ENCODE measurements at places on chromosomes 6 and 20.

DNA sequence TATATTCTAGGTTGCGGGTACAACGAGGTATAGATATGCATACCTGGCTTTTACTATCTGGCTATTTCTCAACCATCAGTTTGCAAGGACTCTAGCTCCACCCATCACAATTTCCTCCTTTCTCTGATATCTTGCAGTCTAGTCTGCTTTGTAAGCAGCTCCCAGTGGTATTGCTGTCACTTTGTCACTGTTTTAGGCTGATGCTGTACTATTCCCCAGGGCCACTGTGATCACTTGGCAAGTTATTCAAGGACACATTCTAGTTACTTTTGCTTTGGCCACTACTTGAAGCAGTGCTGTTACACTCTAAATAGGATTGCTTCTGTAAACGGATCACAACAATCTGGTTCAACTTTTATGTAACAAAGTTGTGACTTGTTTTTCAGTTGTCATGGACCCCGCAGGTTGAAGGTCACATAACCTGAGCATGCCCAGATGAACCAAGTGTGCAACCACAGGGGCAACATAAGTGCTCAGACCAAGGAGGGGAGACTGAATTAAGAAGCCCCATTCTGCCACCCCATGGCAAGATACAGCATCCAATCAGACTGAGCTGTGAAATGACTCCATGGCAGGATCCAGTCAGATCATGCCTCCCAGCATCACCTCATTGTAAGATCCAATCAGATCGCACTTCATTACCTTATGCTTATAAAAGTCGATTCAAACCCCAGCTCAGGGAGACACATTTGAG, 588.4 kb upstream of the CITED2 start:
- no peak for DNase-seq

- DNase-seq = no peak
Observed at GRCh38 chr20:9256393-9256792, 187.5 kb downstream of the PLCB4 start.

DNA sequence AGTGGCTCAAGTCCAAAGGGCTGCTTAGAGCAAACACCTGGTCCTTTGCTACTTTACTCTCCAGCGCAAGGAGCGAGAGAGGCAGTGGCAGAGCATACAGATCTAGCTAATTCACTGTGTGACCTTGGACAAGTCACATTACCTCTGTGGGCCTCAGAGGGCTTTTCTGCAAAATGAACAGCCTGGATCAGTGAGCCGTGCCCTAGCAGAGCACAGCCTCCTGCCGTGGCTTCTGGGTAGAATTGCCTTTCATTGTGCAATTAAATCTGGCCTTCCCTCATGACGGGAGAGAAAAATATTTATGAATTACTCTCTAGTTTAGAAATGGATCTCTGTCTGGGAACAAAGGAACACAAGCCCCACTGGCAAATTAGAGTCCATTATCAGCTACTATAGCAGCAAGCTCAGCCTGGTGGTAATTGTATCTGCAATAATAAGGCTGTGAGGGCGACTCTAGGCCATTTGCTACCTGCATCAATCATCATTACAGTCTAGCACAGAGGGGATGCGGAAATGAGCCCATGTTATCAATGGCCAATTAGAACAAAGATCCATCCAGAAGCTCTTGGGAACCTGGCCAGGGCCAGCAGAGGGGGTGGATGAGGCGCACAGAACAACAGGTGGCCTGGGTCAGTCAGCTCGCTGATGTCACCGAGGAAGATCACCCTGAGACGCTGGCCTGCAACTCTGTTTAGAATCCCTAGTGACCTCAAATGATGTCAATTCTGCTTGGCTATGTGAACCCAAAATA, 114.2 kb upstream of the LY86 start:
- DNase-seq = no peak

DNA sequence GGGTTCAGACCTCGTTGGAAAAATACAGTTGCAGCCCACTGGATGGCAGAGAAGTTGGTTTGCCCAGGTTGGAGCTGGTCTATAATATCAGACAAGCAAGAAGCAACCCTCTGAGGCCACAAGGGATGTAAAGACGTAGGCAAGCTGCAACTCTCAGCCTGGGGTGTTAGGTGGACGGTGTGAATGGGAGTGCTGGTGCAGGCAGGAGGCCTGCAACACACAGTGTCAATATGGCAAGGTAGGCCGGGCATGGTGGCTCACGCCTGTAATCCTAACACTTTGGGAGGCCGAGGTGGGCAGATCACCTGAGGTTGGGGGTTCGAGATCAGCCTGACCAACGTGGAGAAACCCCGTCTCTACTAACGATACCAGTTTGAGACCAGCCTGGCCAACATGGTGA, 10.5 kb downstream of the VPS16 start:
- no peak for DNase-seq

GRCh38 chr6:45436544-45437438, 59.1 kb upstream of the SUPT3H start:
- DNase-seq = no peak

GRCh38 chr6:104710543-104711335, 149.0 kb downstream of the HACE1 start:
- DNase-seq = no peak

DNA sequence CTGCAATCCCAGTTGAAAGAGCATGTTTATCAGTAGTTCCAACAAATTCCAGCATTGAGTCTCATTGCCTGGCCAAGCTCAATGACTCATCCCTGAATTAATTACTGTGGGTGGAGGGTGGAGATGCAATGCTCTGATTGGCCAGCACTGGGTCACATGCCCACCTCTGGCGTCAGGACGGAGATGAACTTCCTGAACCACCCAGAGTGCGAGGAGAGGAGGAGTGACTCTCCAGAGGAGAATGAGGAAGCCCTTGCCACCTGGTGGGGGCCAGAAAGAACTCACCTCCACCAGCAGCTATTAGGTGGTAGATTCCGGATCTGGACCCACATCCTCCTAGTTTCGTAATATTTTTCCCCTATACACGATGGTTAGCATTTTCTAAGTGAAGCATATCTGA, 283.9 kb downstream of the TBC1D7 start:
- DNase-seq = no peak

GRCh38 chr6:67391955-67392354, 1243.1 kb upstream of the ADGRB3 start:
- no peak for DNase-seq

DNA sequence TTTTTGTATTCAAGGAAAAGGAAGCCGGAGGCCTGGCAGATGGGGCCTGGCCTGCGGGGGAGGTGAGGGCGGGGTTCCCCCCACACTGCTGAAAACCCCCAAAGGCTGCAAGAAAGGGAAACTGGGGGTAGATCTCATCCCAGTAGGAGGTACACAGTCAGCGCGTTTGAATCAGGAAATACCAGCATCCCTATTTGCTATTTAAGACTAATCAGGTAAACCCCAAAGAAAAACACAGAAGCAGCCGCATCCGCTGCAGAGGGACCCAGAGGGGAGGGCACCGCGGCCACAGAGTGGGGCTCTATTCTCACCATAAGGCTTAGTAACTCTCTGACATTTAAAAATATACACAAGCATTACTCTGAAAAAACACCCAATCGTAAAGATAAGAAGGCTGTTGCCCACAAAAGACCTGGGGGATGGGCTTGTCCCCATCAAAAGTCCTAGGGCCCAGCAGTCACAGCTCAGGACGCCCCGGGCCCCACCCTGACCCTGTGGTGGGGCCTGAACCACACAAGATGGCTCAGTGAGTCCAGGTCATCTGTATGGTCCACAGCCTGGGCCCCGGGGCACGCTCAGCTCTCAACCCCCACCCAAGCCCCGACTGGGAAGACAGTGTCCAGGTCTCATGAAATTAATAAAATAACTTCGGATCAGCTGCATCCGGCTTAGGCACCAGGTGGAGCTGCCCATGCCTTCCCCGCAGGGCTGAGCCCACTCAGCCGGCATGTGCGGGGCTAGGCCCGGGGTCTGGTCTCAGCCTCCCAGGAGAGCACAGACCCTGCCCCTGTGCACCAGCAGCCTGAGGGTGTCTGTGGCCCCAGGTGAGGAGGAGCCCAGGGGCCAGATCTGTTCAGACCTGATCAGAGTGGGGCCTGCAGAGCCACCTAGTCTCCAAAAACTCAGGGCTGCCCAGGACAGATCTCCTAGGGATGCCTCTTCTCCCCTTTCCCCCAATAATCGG, 31.0 kb downstream of the KCNQ2 start:
- no peak for DNase-seq

- DNase-seq = no peak
Observed at GRCh38 chr6:41376176-41376575, 40.8 kb downstream of the NCR2 start.

DNA sequence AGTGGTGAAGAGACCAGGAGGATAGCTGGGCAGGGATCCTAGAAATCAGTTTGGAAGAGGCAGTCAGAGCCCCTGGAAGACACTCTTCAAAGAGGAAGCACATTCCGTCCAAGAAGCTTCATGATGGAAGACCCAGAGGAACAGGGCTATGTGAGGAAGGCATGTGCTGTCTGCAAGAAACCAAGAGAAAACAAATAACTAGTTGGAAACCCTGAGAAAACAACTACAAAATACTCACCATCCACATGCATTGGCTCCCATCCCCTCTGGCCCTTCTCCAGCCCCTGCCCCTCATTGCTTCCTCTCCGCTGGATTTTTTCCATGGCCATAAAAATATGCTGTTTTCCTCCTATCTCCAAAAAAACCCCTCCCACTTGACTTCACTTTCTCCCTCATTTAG, 40.9 kb upstream of the SMOC2 start:
- no peak for DNase-seq

DNA sequence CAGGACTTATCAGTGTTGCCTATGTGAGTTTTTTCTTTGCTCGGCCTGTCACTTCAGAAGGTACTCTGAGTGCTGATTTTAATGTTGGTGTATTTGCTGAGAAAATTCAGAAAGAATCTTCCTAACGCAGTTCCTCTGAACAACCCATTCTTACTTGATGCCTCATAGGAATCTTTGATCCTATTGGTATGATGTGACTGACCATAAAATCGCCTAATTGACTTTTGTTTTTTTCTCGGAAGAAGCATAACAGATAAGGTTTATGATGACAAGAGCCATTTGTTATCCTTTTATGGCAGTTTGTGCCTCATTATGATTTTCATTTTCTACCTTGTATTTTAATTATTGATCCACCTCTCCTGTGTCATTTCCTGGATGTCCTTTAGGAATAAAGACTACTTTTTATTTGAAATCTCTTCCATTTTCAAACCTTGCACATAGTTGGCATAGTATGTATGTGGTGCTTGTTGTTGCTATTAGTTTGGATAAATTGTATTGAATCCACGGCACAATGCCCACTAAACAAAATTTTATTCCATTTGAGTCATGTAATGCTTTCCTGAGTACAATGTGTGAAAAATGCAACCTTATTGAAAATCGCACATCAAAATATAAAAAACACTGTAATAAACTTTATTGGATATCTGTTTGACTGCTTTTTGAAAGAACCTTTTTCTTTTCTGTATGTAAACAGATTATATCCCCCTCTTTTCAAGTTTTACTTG, 37.3 kb downstream of the LRRC1 start:
- no peak for DNase-seq

DNA sequence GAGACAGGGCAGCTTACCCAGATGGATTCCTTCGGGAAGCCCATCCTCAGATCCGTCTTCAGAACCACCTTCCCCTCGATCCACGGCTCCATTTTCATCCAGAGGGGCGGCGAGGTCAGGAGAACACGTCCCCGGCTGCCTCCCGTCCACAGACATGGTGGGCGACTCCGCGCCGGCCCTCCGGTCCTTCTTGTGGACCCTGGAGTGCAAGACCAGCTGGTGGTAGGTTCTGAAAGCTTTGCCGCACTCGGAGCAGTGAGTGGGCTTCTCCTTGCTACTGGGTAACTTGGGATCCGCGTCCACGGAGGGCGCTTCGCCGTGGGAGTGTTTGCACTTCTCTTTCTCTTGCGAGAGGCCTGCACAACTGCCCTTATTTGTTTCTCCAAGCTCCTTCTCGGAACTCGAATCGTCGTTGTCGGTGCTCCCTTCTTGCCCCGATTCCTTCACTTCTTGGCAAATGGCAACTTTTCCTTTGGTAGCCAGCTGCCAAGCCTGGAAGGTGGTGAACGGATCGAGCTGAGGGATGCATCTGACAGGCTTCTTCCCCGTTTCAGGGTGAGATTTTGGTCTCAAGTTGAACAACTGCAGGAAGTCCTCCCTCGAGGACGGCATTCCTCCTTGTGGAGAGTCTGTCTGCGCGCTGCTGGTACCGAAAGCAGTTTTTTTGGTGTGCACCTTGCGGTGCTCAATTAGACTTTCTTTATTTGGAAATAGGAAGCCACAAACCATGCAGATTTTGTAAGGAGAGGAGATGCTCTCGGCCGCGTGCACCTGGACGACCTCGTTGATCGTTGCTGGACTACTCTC, 12.0 kb downstream of the ZNF217 start:
- DNase-seq = no peak

- no peak for DNase-seq
Observed at GRCh38 chr6:112041535-112041934, 12.4 kb upstream of the CCN6 start.

DNA sequence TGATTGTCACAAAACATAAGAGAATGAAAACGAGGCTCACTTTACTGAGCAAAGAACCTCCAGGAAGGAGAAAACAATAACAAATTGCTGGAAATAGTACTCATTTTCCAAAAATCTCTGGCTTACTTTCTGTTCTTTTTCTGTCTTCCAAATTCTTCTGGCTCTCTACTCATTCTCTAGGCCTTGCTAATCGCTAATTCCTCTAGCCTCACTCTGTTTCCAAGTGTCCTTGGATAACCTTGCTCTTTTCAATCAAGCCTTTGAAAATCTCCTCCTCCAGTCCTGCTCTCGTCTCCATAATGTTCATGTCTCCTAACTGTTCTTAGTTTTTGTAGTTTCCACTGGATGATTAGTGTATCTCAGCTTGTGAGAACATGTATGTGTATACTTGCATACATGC, 96.2 kb upstream of the MAP7 start:
- no peak for DNase-seq

DNA sequence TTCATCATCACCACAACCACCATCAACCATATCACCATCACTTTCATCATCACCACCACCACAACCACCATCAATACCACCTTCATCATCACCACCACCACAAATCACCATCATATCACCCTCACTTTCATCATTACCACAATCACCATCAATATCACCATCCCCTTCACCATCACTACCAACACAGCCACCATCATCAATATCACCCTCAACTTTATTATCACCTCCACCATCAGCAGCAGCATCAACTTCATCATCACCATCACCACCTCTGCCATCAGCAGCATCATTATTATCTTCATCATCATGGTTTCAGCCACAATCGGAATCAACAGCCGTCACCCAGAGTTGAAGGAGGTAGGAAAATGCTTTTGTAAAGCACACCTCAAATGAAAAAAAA, 225.7 kb upstream of the SULF2 start:
- DNase-seq = no peak

GRCh38 chr20:5821627-5822215, 71.5 kb downstream of the SHLD1 start:
- no peak for DNase-seq

GRCh38 chr20:12217382-12217781, 299.7 kb downstream of the BTBD3 start:
- no peak for DNase-seq

DNA sequence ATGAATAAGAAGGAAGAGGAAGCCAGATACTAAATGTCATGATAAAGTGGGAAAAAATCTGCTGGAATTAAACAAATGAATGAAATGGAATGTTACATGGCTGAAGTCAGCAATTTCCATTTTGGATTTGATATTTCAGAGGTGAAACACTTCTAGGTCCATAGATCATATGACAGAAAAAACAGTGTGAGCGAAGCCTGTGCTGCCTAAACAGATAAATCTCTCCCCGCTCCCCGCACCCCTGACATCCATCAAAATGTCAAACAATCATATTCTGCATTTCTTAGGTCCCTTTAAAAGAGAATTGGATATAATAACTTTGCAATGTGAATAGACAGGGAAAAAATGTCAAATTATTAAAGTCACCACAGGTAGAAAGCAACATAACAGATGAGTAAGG, 26.0 kb upstream of the TRDN start:
- DNase-seq = no peak

Measured in NCI-H2107 (cell line).